Amniotic epithelial cell (primary cell): ENCODE measurements at places on chromosomes 6 and 20.

DNA sequence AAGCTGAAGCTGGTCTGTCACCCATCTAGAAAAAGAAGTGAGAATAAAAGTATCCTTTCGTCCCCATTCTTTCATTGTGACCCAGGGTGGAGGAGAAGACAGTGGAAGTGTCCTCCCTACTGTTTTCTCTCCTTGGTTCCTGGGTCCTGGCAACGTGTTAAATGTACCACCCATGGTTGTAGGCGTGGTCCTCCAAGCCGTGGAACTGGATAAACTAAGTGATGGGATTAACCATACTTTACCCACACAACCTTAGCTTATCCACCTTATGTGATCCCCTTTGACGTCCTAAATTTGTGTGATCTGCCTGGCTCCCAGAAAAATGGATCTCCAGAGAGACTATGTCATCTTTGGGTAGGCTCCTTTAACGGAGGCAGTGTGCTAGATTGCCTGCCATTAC is 47.4 kb downstream of the HLA-DPB1 start:
- no peak for DNase-seq

DNA sequence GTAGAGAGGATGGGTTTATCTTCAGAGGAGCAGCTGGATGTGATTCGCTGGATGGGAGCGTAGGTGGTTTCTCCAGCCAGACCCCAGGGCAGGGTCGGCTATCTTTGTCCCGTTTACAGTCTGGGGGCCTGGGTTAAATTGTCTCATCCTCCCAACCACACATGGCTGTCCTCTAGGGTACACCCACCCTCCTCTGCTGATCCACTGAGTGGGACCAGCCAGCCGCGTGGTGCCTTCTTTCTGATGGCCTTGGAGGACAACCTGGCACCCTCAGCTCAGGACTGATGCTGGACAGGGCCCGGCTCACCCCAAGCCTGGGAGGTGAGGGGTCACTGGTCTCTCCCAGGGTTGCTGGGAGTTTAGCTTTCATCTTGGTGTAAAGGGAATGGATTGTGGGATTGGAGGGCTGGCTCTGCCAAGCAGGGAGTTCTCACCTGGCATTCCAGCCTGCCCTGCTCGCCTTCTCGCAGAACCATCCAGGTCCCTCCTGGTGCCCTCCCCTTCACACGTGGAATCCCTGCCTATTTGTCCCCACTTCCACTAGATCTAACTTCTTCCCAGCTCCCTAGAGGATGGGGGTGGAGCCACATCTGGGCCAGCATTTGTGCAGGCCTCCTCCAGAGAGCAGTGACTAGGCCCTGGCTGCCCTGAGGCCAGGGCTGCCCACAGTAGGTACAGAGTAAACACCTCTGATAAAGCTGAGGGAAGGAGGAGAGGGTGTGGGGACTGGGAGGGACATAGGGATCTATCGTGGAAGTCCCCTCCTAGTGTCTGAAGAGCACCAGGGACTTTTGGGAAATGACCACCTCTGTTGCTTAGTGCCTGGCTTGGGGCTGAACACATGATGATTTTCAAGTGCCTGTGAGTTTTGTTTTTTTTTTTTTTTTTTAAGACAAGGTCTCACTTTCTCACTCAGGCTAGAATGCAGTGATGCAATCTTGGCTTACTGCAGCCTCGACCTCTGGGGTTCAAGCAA is 1.6 kb downstream of the ITPR3 start:
- DNase-seq = peak; percentile 32

DNA sequence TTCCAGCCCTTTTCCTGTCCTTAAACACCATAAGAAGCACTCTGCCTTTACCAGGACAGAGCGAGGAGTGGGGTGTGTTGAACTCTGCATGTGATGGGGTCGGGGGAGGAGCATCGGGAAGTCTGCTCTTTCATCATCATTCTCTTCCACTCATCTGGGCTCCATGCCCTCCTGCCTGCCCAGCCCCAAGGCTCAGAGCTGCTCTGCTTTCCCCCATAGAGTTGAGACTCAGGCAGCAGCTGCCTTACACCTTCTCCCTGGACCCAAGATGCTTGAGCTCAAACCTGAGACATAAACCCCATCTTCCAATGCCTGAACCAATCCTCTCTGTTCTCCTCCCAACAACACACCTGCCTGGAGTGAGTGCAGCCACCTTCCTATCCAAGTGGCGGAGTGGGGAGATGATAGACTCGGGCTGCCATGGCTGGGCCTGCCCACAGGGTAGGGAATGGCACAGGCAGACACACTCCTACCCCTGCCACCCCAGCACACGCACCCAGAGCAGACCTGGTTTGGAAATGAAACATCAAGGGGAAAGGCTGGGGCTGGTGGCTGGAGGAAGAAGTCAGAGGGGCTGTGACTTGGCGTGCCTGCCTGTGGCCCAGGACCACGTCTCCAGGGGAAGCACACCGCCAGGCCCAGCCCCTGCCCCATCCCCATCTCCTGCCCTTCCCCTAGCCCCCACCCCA is 28.4 kb downstream of the TFEB start:
- peak; percentile 80 for DNase-seq

DNA sequence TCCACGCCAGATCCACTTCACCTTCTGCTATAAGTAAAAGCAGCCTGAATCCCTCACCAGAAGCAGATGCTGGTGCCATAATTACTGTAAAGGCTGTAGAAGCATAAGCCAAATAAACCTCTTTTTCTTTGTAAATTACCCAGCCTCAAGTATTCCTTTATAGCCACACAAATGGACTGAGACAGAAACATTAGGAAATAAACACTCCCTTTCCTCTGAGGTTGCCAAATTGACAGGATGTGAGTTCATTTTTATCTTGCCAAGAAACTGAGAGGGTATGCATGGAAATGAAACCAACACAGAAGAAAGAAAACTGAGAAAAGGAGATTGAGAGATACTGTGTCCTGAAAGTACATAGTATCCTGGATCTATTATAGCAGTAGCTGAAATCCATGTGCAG is 481.2 kb downstream of the HAO1 start:
- no peak for DNase-seq

DNA sequence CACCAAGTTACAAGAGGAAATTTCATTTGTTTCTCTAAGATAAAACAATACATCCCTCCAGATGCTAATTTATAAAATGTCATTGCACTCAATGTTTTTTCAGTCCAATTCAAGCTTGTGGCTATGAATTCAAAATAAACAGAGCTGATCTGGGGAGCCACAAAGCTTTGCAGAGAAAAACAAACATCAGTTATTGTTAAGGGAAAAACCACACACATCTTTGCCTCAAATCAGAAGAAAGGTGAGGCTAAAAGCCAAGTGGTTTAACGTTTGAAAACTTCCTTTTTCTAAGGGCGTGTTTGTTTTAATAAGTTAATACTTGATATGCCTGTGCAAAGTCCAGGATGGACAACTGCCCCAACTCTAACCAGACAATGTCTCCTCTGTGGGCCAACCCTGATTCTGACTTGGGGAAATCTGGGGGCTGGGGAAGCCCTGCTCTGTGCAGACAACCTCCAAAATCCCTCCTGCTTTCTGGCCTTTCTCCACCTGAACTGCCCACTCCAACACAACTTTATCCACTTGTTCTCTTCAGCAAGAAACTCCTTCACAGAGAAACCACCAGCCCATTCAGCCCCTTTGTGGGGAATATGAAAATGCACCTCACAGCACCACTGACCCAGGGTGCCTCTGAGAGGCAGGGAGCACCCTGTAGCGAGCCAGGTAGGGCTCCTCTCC is 44.6 kb upstream of the NT5E start:
- no peak for DNase-seq

DNA sequence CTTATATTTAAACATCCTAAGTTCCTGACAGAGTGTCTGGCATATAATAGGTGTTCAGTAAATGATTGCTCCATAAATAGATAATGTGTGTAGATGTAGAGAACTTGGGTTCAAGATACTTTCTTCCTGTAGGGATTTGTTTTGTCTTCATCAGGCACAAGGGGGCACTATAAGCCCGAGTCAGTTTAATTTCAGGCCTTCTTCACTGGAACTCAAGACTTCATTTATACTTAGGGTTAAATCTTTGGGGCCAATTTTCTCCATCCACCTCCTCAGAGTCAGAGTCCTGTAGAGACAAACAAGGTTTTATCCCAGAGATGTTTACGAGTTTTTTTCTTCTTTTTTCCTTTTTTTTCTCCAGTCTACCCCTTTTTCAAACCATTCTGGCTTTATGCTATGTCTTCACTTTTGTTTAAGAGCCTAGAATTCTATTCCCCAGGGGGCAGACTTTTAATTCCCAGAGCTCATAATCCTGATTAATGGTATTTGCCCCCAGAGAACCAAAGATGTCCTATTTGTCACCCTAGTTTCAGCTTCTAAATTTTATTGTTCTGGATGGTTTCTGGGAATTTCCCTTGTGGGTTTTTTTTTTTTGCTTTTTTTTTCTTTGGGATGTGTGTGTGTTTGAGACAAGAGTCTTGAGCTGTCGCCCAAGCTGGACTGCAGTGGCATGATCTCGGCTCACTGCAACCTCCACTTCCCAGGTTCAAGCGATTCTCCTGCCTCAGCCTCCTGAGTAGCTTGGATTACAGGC is 88.4 kb downstream of the HFE start:
- peak; percentile 74 for DNase-seq

DNA sequence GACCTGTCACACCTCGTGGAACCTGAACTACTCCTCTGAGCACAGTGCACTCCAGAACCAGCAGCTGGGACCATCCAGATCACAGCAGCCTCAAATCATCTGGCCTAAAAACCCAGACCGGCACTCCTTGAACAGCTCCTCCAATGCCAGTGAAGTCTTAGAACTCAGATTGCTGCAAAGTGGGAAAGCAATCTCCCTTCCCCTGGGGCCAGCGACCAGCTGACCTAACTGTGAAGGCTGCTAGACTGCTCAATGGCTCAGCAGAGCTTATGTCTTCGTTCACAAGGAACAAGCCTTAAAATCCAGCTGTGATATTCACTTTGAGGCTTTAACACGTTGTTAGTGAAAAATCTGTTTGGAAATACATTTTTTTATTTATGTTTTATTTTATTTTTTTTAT is 243.2 kb downstream of the ANKRD60 start:
- no peak for DNase-seq

- DNase-seq = peak; percentile 92
Observed at GRCh38 chr6:13307508-13307995, 20.8 kb downstream of the TBC1D7 start.

- DNase-seq = peak; percentile 27
Observed at GRCh38 chr6:105492706-105493673, 90.1 kb upstream of the PREP start.
